ENCODE measurements at places on chromosomes 11 and 22. TPM values are rescaled to one million over a fixed set of nuclear protein-coding genes. Genes with fewer than 3 reads are reported as not detected.

The OR2AG1 gene
- total RNA-seq: not detected

The SIK3 gene
- 9.1 TPM for total RNA-seq

The GAL3ST3 gene
- not detected for total RNA-seq

The OR9Q1 gene
- total RNA-seq: not detected

The PATE4 gene
- total RNA-seq: not detected

The PTPN5 gene
- not detected for total RNA-seq

The MIAT gene
- total RNA-seq: 0.29 TPM

The ROM1 gene
- total RNA-seq: 5.0 TPM

The GRAMD1B gene
- 45.0 TPM for total RNA-seq
